ENCODE measurements at places on chromosomes 12 and 14.
A peak's percentile ranks its signal among the peaks of the same experiment; 100 is the strongest.

DNA sequence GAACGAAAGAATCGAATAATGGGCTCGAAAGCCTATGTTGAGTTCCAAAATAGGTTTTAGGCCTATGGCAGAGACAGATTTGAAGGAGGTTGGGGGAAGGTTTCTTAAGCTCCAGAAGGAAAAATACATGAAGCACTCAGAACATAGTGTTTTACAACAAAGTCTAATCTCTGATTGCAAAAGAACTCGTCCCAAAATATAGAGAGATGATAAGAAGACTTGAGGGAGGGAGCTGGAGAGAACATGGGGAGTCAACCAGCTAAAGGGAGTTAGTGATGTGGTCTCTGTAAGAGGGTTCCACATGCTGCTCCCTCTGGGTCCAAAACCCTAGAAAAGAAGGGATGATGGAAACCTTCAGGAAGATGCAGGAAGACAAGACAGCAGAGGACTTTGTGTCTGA, 54.8 kb upstream of the DAAM1 start:
- DNase-seq, result no peak

DNA sequence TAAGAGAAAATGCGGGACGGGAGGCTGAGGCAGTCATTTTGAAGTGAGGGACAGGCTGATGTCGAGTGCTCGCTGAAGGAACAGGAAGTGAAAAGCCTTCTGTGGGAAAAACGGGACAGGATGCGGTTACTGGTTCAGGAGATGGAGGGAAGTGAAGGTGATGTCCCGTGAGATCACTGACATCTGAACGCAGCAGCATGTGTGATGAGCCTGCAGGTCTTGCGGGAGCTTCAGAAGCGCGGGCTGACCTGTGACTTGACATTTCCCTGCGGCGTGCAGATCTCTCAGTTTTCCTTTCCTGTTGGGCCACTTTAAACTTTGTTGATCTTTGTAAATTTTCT, 77.8 kb downstream of the DDX51 start:
- no peak for DNase-seq

GRCh38 chr14:87494010-87494409, 499.0 kb downstream of the GALC start:
- no peak for DNase-seq

- DNase-seq, result no peak
These were observed 72.8 kb upstream of the ABCD2 start for GRCh38 chr12:39692258-39692853.

GRCh38 chr12:47458279-47458678, 247.6 kb downstream of the RPAP3 start:
- no peak for DNase-seq

DNA sequence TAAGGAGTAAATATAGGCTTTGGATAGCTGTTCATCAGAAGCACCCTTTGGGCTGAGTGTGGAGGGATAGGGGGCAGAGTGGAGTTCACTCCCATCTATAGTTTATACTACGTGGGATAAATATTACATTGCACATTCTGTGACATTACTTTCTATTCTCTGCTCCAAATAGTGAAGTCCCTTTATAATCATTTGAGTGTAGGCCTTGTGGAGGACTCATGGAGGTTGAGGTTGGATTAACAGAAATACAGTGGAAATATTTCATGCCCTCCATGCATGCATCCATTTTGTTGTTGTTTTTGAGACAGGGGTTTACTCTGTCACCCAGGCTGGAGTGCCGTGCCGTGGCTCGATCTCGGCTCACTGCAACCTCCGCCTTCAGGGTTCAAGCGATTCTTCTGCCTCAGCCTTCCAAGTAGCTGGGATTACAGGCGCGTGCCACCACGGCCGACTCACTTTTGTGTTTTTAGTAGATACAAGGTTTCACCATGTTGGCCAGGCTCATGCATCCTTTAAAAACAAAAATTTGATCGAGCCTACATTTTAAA, 1.4 kb downstream of the CHPT1 start:
- no peak for DNase-seq

DNA sequence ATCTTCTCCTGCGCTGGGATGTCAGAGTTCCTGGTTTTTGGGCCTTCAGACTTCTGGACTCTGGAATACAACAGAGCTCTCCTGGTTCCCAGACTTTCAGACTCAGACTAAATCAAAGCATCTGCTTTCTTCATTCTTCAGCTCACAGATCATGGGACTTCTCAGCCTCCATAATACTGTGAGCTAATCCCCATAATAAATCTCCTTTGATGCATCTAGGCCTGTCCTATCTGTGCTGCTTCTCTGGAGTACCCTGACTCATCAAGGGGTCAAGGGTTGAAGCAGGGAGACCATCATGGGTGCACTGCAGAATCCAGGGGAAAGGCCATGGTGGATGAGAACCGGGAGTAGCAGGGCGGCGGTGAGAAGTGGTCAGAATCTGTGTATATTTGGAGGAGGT, 1094.1 kb upstream of the TMEM132C start:
- no peak for DNase-seq

DNA sequence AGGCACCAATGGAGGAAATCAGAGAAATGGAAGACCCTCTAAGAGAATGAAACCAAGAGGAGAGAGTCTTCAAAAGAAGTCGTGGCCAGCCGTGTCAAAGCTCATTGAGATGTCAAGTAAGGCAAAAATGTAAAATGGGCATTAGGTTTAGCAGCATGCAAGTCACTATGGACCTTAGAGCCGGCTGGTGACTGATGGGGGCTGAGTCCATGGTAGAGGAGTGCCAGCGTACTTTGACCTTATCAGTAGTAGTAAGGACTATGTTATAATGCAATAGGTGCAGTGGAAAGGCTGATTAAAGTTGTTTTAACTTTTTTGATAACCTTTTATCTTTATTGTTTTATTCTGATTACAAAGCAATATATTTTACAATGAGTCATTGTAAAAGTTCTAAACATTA, 66.5 kb downstream of the ANO6 start:
- DNase-seq, result no peak

- DNase-seq, result peak; percentile 15
These were observed 333.9 kb upstream of the LMO3 start for GRCh38 chr12:16939871-16940306.

DNA sequence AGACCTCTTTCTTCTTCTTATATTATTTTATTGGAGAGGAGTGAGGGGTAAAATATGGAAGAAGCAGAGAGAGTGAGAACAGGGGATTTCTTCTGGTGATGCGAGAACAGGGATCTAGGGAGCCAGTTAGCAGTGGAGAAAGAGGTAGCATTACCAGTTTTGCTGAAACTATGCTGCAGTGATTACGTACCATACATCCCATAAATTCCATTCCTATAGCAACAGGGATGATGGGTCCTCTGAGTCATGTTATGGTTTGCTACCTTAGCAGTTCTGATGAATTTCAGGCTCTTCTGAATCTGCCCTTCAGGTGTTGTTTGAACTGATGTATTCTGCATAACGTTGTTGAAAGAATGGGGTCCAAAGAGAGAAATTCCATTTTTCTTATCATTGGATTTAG, 625.4 kb upstream of the LRFN5 start:
- DNase-seq, result no peak

- no peak for DNase-seq
These were observed 53.7 kb downstream of the GALNT4 start for GRCh38 chr12:89470741-89471509.

- DNase-seq, result no peak
These were observed 113.8 kb downstream of the PIK3C2G start for GRCh38 chr12:18375131-18375530.

DNA sequence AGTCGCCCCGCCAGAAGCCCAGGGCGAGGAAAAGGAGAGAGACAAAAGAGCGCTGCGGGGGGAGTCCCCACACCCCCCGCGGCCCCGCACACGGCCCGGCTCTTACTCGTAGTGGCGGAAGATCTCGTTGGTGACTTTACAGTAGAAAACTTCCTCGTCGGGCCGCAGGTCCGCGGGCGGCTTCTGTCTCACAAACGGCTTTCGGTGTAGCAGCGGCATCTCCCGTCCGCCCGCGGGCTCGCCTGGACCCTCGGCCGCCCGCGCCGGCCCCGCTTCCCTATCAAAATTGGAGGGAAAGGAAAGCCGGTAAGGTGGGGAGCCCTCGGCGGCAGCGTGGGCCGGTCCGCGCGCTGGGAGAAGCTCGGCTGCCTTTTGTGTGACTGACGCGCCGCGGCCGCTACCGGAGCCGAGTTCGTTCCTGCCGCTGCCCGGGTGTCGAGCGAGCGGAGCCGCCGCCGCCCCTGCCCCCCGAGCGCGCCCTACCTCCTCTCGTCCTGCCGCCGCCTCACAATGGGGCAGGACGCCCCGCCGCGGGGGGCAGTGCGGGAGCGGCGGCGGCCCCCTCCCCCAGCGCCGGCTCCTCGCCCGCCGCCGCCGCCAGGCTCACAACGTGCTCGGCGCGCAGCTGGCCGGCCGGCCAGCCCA, 652 bp downstream of the BAZ1A start:
- DNase-seq, result peak; percentile 71

DNA sequence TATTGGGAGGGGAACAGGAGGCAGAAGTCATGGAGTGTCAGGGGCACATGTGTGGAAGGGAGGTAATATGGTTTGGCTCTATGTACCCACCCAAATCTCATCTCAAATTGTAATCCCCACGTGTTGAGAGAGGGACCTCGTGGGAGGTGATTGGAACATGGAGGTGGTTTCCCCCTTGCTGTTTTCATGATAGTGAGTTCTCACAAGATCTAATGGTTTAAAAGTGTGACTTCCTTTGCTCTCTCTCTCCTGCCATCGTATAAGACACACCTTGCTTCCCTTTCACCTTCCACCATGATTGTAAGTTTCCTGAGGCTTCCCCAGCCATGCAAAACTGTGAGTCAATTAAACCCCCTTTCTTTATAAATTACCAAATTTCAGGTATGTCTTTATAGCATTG, 41.6 kb upstream of the CDK17 start:
- no peak for DNase-seq

GRCh38 chr12:123989168-123989567, 16.2 kb downstream of the ZNF664 start:
- no peak for DNase-seq

- no peak for DNase-seq
These were observed 153.4 kb downstream of the DPF3 start for GRCh38 chr14:72740504-72740961.

- no peak for DNase-seq
These were observed 18.0 kb downstream of the RAP1B start for GRCh38 chr12:68628698-68629097.

GRCh38 chr12:67275380-67275913, 6.3 kb downstream of the CAND1 start:
- DNase-seq, result no peak

- DNase-seq, result no peak
These were observed 29.2 kb upstream of the LHX5 start for GRCh38 chr12:113500782-113501311.

- DNase-seq, result no peak
These were observed 25.0 kb upstream of the HSPB8 start for GRCh38 chr12:119153477-119154434.

DNA sequence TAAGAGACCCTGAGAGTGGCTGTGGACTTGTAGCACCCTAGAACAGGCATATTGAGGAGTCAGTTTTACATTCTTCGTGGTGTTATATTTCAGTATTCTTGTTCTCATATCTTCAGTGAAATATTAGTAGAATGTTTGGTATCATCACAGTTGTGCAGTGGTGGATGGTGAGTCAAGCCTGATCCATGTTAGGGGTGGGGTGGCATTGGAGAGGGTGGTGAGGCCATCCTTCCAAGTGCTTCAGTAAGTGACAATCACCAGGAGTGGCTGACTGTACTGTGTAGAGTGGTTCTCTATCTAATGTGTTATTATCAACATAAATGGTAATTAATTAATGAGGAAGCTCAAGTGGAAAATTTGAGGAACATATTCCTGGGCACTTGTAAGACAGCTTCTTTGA, 197.7 kb upstream of the SLC16A7 start:
- DNase-seq, result no peak

DNA sequence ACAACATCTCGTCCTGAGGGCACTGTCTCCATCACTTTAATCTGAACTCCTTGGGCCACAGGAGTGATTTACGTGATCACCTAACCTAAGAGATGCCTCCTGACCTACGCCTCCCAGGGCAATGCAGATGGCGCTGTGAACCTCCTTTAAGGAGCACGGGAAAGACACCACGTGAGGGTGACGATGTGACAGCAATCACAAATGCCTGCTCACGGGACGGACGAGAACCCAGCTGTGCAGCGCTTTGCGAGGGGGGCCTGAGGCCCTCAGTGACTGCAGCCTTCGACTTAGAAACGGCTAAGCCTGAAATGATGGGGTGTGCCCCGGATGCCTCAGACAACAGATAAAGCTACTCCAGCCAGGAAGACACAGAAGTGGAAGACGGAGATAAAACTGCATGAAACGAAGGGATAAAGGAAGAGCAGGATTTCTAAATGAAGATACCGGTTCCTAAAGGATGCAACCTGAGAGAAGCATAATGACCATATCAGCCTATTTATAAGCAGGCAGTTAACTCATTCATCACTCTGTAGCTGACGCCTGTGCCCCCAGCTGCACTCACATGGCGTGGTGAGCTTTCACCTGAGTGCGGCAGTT, 13.9 kb upstream of the GOLGA3 start:
- DNase-seq, result no peak

DNA sequence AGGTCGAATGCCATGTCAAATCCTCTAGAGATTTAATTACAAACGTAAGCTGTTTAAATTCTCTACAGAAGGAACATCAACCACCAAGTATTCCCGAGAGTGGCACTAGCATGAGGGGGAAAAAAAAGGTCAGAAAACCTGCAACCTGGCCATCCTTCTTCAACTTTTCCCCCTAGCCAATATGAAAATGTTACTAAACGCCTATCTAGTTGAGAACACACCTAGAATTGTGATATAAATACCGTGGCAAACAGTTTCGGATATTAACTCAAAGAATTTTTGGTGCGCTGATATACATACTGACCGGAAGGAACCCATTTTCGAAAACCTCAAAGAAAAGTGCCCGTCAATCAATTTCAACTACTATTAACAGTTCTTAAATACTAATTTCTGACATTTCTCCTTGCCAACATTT, 1.8 kb downstream of the HNRNPC start:
- no peak for DNase-seq

DNA sequence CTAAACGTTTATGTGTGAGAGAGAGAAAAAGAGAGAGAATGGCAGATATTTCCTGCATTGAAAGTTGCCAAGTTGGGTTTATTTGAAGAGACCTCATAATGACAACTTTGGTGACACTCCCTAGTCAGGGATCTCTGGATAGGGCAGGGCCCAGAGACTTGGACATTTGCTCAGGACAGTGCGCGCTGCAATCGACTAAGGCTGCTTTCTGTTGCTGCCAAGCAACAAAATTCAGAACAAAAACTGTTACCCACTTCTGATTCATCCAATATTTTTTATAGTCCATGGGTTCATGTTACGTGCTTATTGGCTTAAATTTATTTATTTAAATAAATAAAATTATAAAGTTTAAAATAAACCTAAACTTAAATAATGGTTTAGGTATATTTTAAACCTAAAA, 34.2 kb downstream of the PTGER2 start:
- no peak for DNase-seq

DNA sequence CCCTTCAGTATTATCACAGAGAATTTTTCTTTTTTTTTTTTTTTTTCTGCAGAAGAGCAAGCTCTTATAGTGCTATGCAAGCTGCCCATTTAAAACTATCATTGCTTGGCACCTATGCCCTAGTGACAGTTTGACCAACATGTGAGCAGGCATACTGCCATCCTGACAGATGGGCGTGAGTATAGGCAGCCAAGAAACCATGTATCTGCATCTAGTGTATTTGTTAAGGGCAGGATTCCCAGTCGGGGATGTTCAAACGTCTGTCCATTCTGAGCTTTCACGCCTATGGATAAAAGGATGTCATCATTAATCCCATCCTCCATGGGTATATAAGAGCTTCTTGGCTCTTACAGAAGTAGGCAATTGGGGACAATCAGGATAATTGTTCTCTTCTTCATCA, 8.8 kb downstream of the VRK1 start:
- peak; percentile 38 for DNase-seq
